Activated CD4-positive, CD25-positive, alpha-beta regulatory T cell treated with anti-CD3 and anti-CD28 coated beads, Interleukin-2, amount 50 U/mL, for 72 hours (primary cell): ENCODE measurements at places on chromosomes 4 and X.

DNA sequence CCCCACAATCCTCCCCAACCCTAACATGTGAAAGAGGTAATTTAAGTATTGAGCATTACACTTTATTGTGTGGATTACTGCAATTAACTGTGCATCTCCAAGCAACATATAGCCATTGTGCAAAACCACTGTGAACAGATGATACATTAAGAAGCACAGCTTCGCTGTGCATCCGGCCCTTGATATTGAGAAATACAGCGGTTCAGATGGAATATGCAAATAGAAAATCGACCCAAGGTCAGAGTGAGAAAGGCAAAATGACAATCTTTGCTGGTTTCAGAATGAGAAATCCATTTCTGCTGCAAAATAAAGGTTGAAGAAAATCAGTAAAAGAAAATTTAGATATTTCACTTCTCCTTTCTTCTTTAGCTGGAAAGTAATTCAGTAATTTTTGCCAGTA lies 805.9 kb upstream of the GRID2 start:
- DNase-seq = no peak

- DNase-seq = no peak
These were observed 7.7 kb upstream of the SLAIN2 start for GRCh38 chr4:48333587-48333986.

GRCh38 chr4:48604527-48604926 lies 114.5 kb downstream of the ZAR1 start:
- no peak for DNase-seq

DNA sequence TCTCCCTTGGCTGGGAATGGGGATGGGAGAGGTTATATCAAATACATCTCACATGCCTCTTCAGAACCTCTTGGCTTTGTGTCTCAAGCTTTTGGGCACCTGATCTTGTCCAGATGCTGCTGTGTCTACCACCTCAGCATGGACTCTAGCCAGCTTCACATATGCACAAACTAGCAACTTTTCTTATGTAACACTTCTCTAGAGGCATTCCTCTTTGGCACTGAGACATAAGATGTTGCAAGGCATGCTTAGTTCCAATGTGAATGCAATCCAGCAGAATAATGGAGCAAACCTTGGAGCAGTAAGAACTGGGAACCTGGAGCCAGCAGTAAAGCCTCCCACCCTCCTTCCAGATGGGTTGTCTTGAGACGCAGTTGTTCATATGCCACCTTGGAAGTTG lies 113.4 kb upstream of the TMEM47 start:
- no peak for DNase-seq

GRCh38 chrX:71250841-71251240 lies 3.1 kb downstream of the ZMYM3 start:
- DNase-seq = no peak

DNA sequence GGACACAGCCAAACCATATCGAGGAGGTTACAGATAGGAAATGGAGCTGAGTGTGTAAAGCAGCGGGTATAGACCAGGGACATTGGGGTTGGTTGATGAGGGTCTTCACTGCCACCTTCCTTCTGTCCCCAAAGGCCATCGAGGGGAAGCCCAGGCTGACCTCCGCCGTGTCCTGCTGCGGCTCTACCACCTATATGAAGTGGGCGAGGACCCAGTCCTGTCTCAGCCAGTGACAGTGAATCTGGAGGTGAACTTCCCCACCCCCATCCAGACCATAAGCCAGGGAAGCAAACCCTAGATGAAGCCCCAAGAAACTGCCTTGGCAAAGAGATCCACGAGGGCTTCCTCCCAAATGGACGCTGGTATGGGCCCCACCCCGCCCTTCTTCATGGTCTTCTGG lies 23.2 kb upstream of the MRFAP1 start:
- DNase-seq = no peak

DNA sequence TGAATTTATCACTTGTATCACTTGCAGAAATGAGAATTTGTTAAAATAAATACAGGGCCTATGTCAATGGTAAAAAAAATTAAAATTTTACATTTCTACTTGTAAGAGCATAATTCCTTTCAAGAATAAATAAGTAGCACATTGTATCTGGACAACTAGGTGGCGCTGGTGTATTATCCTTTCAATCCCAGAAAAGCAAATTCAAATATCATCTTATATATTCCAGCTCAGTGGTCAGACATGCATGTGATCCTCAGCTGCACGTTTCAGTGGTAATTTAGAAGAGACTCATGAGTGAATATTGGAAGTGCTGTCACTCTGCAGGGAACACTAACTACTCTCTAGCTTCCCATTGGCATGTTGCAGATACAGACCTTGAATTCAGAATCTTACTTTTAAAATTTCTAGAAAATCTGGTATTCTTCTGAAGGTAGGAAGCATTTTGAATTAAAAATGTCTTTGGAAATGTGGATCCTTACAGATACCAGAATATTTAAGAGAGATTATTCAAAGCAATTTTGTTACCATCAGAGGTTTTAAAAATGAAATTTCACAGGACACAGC lies 1414.7 kb upstream of the TENM3 start:
- DNase-seq = no peak

GRCh38 chr4:531721-532565 lies 32.9 kb downstream of the PIGG start:
- DNase-seq = no peak

DNA sequence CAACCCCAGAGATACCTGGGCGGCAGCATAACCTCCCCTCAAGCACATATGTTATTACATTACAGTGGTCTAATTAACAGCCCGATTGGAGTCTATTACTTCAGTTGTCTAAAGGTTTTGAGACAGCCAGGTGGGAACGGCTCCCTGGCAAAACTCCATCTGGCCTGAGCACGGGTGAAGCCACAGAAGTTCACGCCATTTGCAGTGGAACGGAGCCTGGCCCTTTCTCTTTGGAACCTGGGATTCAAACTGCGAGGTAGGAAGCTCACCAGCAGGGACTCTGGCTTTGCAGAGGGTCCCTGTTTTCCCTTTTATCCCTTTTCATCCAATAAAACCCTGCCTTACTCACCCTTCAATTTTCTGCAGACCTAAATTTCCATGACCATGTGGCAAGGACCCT lies 45.9 kb upstream of the NEIL3 start:
- DNase-seq = no peak

DNA sequence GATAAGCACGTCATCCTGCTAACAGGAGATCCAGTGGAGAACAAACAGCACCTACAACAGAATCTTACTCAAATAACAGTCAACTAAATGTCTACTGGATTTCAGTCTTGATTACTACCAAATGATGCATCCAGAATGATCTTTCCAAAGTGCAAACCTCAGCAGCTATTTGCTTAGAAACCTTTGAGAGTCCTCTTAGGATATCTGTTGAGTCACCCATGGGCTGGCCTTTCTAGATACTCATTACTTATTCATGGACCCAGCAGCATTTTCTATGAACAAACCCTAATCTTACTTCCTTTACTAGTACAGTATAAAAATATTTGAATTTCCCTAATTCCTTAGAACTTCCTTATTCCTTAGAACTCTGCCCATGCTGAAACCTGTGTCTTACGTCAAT lies 118.5 kb upstream of the PABPC4L start:
- no peak for DNase-seq

GRCh38 chr4:128688033-128688721 lies 121.3 kb upstream of the JADE1 start:
- DNase-seq = no peak

DNA sequence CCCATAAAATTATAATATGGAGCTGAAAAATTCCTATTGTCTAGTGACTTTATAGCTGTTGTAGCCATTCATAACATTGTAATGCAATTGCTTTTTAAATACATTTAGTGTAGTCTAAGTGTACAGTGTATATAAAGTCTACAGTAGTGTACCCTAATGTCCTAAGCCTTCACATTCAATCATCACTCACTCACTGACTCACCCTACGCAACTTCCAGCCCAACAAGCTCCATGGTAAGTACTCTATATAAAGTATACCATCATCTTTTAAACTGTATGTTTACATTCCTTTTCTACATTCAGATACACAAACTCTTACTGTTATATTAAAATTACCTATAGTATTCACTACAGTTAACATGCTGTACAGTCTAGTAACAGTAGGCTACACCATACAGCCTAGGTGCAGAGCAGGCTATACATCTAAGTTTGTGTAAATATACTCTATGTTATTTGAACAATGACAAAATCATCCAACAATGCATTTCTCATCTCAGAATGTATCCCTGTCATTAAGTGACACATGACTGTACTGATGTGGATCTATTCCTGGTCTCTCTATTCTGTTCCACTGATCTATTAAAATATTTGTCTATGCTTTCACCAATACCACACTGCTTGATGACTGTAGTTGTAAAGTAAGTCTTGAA lies 33.7 kb downstream of the CLOCK start:
- DNase-seq = no peak

GRCh38 chr4:174316954-174317353 lies 33.2 kb downstream of the CEP44 start:
- no peak for DNase-seq

- DNase-seq = no peak
These were observed 112.5 kb upstream of the ATP6AP2 start for GRCh38 chrX:40468033-40468846.

DNA sequence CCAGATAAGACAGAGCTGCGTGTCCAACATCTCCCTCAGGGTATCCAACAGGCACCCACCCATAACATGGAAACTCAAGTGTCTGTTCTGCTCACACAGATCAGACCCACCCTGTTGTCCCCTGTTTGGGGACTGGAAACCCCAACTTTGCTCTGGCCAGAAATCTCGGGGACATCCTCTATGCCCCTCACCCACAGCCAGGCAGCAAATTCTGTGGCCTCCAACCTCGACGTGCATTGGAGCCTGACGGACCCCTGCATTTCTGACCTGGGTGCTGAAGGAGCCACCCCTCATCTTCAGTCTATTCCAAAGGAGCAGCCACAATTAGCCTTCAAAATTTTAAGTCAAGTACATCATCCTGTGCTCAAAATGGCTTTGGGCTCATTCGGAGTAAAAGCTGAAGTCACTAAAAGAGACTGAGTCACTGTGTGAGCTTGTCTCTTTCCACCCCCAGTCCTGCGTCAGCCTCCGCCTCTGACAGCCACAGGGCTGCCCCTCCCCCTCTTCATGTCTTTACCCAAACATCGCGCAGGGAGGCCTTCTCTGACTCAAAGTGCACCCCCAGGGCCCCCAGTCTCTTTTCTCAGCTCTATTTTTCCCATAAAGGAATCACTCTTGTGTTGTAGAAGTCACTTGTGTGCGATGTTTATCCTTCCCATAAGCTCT lies 24.4 kb upstream of the PDE6B start:
- no peak for DNase-seq

GRCh38 chr4:98909646-98910401 lies 19.1 kb downstream of the EIF4E start:
- no peak for DNase-seq

- DNase-seq = no peak
These were observed 259.4 kb upstream of the JADE1 start for GRCh38 chr4:128550060-128550459.

DNA sequence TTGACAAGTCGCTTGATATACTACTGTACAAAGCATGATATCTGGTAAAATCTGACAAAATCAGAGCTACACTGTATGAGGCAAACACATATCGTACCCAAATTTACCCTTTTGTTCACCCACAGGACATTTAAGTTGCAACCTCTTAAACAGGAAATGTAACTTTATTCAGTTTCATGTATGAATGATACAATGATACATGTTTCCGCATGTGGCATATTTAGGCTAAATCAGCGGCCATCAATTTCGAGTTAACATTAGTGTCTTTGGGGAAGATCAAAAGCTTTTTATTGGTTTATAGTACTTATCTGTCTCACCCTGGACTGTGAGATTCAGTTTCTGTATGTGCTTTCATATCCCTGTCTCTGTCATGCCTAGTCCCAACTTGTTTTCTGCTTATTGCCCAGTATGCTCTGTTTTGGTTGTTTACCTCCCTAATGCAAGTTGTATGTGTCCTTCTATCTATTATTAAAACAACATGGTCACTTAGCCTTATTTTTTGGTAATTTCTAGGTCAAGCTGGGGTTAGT lies 97.3 kb upstream of the HPRT1 start:
- DNase-seq = no peak

GRCh38 chr4:184792334-184792733 lies 33.4 kb downstream of the ACSL1 start:
- no peak for DNase-seq

DNA sequence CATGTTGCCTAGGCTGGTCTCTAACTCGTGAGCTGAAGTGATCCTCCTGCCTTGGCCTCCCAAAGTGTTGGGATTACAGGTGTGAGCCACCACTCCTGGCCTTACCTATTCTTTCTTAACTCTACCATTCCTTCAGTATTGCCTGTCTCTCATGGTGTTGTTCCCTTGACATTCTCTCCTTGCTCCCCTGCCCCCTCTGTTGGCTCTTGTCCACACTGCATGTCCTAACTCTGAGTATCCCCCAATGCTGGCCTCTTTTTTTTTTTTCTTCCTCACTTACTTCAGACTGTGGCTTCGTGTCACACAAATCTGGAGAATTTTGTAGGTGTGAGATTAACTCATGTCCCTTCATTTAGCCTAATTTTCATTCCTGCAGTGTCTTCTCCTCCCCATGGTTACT lies 22.9 kb upstream of the FRMPD4 start:
- DNase-seq = no peak

DNA sequence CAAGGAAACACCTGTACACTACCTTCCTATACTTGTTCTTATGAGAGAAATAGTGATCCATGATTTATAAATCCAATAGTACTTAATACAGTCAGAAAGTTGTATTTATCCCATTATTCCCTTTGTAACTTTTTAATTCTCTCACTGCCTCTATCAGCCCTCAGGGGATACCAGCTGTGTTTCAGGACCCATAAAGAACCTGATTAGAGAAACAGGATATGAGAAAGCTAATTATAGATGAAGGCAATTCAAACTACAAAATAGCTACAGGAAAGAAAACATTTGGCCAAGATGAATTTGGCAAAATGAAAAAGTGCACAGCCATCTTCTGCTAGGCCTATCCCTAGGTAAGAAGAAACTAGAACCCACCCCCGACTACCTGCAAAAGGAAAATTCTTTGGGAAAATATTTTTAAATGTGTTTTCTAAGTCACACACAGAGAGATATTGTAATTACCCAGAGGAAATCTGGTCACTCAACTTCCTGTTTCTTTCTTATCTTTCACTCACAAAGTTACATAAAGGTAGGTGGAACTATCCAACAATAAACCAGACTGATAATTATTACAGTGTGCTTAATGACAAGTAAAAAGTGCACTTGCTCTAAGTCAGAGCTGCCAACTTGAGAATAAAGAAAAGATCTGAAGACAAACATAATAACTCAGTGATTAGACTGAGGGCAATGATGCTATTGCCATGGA lies 836.5 kb upstream of the HTR2C start:
- no peak for DNase-seq

DNA sequence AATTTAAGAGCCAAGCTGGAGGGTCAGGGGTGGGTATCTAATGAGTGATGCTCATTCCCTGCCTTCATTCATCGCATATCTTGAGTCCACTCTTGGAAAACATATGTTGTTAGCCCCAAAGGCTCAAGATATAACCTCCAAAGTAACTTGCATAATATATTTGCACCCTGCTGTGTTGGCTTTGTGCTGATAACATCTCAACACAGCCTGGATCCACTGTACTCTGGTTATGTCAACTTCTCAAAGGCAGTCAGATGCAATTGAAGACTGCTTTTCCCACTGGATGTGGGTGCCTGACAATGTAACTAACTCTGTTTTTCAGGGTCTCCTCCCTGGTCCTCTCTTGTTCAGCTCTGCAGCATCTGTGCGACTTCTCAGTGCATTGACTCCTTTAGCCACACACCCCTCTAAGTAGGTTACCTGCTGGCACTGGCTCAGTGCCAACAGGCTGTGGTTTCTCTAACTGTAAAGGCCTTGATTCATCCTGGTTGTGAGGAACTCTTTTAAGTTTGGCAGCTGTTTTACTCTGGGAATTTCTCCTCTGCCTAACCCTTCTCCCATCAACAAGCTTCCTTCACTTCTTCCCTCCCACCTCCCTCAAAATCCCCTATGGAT lies 28.1 kb downstream of the SLC16A2 start:
- no peak for DNase-seq

- no peak for DNase-seq
These were observed 97.4 kb downstream of the COL4A5 start for GRCh38 chrX:108537005-108537404.
